CMK (cell line): ENCODE measurements at places on chromosomes 1 and 21.

- DNase-seq, result no peak
These were observed 22.7 kb downstream of the CD55 start for GRCh38 chr1:207344221-207344620.

DNA sequence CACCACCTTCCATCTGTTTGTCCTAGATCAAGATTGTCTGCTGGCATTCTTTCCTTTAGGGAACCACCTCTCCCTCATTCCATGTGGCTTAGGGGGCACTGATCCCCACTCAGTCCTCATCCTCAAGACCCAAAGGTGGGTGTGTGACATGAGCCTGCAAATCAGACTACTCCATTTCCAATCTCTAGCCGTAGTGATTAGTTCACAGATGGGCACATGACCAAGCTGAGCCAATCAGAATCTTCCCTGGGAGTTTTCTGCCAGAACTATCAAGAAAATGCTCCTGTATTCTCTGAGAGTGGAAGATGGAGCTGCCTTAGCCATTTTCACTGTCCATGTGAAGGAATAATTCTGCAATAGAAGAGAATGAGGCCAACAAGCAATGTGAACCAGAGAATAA, 19.3 kb upstream of the PTPRF start:
- DNase-seq, result no peak

DNA sequence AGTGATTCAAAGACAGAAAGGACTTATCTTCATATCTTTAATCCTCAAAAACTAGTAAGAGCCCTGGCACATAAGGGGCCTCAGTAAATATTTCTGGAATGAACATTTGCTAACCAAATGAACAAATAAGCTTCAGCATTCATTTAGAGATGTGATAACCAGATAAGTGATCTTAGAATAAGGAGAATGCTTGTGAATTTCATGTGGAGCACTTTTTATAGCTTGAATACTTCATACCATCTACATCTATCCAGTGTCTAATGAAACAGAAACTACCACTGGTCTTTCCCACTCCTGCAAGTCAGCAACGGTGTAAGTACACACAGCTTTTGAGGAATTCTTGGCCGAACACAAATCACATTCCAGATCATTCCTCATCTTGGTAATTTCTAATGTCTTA, 38.5 kb downstream of the EDEM3 start:
- no peak for DNase-seq

GRCh38 chr1:187763976-187764375, 935.2 kb downstream of the PLA2G4A start:
- DNase-seq, result no peak

- no peak for DNase-seq
These were observed 184.3 kb upstream of the LMO4 start for GRCh38 chr1:87144316-87144895.

DNA sequence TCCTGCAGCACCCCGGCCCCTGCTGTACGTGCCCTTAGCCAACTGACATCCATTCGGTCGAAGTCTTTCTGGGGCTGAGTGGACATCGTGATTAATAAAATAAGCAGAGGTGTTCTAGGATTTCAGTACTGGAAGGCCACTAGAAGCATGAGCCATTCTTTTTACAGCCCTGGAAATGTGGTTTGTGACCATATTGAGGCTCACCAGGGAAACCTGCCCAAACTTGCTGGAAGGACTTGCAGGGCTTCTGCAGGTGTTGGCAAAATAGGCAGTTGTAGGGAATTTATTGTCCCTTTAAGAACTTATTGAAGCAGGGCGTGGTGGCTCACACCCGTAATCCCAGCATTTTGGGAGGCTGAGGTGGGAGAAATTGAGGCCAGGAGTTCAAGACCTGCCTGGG, 80.8 kb downstream of the DOP1B start:
- no peak for DNase-seq

DNA sequence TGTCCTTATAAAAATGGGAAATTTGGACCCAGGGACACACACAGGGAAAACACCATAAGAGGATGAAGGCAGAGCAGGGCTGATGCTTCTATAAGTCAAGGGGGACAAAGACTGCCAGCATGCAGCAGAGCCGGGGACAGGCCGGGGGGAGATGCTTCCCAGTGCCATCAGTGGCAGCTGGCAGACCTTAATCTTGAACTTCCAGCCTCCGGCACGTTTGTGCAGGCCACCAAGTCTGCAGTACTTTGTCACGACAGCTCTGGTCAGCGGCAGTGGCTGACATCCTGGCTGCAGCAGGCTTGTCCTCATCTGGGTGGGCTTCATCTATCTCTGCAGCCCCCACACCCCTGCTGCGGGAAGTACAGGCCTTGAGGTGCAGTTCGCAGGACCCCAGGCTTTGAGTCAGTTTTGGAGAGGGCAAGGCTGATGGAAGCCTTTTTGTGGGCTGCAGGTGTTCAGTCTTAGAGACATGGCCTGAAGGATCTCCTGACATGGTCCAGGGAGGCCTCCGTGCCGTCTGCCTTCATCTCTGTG, 186.0 kb downstream of the DYRK1A start:
- no peak for DNase-seq

- no peak for DNase-seq
These were observed 132.4 kb upstream of the LMO4 start for GRCh38 chr1:87196110-87196827.

GRCh38 chr1:74522148-74522547, 9.7 kb upstream of the LRRC53 start:
- no peak for DNase-seq

GRCh38 chr1:155934936-155935590, 850 bp upstream of the KHDC4 start:
- DNase-seq, result no peak

DNA sequence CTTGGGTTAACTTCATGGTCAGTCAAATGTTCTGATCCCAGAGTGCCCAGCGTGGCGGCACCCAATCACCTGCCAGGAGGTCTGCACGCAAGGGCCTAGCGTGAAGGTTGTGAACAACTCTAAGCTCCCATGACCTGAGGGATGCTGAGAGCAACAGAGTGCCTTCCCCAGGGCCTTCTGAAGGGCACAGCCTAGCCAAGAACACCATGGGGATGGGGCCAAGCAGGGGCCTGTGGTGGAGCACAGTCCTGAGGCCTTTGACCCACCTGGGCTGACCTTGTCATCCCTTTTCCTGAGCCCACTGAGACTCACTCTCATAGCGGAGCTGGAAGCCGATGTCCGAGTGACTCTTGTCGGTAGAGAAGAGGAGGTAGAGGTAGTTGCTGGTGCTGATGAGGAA, 138.8 kb upstream of the HMGB4 start:
- DNase-seq, result no peak

DNA sequence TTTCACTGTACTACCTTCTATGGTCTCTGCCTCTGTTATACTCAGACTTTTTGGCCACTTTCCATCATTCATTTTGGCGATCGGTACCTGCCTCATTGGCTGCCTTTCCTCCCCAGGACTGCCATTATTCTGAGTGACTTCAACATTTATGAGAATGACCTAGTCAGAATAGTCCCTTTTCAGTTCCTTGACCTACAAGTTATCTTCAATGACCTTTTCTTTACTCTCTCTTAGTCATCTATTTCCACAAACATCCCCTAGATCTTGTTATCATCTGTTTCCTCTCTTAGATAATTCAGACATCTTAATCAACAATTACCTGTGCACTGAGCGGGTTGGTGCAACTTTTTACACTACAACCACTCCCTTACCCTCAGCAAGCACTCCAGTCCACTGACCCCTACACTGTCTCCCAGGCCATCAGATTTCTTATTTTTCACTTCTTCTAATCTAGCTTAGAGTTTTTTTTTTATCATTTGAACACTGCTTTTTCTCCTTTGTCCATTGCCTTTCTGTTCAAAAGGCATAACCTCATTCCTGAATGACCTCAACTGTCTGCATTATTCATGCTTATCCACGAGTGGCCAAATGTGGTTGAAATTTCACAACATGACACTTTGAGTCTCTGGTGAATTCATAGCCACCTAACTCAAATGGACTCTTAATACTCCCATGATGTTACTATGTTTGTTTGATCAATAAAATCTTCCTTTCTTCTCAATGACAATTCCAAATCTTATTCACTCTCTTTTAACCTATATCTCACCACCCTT, 112.7 kb downstream of the HMCN1 start:
- no peak for DNase-seq

DNA sequence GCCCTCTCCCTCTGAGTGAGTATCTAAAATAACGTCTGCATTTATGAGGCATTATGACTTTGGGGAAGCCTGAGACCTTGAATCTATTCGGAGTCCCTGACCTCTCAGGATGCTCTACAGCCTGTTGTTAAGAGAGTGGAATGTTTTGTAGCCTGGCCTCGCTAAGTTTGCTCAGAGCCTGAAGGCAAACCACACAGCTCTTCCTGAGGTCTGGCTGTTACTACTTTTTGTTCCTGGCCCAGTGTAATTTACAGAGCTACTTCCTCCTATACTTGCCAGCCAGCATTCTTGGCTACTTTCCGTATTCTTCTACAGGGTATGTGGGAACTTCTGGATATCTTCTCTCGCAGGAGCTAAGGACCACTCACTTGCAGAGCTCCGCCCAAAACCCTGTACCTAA, 3.6 kb upstream of the ZMYM4 start:
- no peak for DNase-seq

DNA sequence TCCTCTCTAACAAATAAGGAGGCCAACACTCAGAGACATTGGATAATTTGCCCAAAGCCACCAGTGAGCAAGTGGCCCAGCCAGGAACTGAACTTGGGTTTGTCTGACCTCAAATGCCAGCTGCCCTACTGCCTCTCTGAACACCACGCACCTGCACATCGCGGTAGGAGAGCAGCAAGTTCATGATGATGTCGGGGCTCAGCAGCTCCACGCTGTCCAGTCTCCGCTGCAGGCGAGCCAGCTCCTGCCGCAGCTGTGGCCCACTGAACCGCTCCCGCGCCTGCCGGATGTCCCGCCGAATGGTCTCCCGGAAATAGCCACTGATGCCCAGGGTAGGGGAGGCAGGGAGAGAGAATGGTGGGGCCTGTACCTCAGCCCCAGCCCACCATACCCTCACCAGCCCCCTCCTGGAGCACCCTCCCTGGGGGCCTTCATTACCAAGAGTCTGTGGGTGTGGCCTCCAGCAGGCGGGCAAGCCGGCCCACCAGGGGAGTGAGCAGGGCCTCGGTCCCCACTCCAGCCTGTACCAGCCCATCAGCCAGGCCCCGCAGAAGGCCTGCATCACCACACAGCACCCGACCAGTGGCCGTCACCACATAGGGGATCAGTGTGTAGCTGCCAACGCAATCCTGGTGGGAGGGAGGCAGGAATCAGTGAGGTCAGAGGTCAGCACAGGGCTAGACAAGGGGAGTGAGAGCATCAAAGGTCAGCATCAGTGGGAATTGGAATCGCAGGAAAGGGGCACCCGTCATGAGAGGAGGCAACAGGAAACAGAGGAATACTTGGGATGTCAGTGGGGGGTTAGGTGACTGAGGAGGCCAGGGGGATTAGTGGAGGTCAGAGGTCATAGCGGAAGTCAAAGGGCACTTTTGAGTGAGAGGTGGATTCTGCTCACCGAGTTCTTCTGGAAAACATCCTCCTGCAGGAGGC, 2.7 kb downstream of the MAP3K6 start:
- no peak for DNase-seq

DNA sequence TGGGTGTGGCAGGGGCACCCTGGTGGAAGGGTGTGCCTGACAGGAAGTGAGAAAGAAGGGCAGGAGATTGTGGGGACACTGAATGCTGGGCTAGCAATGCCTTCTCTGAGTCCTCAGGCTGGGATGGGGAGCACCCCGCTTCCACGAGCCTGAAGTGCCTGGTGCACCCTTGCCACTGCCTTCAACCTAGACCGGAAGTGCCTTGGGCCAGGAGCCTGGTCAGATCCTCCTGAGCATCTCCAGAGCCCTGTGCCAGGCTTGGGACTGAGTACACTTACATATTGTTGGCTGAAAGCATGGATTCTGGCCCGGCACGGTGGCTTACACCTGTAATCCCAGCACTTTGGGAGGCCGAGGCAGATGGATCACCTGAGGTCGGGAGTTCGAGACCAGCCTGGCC, 205.8 kb upstream of the EDN2 start:
- no peak for DNase-seq

DNA sequence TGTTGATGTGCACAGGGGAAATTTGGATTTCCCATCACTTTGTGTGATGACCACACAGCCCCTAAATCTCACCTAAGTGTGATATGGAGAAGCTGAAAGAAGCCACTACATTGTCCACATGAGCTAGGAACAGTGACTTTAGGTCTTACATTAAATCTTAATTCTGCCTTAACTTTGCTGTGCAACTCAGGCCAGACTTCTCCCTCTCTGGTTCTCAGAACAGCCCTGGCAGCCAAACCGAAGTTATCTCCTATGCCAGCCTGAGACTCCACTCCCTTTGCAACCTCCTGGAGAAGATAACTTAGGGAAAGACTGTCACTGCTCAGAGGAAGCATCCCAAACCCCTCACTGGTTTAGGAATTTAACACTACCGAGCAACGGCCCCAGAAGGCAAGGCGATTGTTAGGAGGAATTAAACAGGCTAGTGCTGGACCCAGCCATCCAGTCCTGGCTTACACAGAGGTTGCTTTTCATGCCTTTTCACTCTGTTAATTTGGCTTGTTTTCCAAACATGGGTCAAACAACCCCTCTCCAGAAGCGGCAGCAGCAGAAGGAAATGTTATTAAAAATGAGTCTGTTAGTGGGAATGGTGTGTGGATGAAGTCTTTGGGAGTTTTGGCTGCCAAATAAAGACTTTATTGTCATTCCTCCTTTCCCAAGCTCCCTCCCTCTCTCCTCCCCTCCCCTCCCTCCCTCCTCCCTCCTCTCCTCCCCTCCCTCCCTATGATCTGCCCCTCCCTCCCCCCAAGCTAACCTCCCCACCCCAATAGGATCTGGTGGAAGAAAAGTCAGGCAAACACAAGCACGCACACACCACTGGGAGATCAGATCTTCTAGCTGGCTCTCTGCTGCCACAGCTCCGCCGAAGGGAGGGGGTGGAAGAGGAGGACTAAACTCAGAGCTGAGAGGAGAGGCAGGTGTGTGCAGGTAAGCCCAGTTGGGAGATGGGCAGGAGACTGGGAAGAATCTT, at the start of gene PRELP:
PRELP (plus strand) TSS at position 795 of the 970 bp plus-strand sequence. CDS start 7,379 bp downstream, outside the sequence.
- DNase-seq, result no peak

DNA sequence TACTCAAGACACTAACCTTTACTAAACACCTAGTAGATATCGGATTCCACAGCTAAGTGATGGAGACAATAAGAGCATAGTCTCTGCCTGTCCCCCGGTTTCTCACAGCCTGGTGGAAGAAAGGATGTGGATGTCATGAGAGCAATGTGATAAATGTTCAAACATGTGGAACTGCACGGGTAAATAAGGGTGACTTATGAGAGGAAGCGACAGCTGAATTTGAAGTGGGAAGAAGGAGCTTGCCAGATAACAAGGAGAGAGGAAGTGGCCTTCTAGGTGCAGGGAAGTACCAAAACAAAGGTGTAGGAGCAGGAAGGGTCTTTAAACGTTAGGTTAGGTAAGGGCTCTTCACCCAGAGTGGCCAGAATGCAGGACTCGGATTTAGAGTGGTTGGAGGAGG, 178.6 kb upstream of the NRIP1 start:
- no peak for DNase-seq

GRCh38 chr1:203534526-203534925, 40.6 kb downstream of the OPTC start:
- DNase-seq, result no peak

DNA sequence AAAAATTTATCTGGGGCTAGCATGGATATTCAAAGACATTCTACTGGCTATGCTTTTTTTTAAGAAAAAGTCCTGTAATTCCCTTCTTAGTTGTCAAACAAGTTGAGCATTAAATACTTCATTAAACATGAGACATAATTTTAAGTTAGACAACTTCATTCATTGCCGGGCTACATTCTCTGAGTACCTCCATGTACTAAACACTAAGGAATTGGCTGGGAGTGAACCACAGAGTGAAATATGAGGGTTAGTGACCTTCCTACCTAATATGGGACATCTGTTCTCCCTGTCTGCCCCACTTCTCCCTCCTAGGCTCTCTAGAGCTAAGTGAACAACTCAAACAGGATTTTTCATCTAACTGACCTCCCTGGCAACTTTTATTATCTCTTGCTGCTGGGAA, 370.4 kb downstream of the VAV3 start:
- no peak for DNase-seq
